ENCODE measurements at places on chromosomes 3 and 15.

GRCh38 chr15:70247281-70247680 is 149.6 kb upstream of the TLE3 start:
- no peak for DNase-seq

- no peak for DNase-seq
These were observed 159.1 kb upstream of the PDZRN3 start for GRCh38 chr3:73783811-73784210.

GRCh38 chr3:24264011-24264410 is 230.6 kb downstream of the THRB start:
- DNase-seq: no peak

GRCh38 chr3:172939651-172940293 is 189.2 kb downstream of the ECT2 start:
- no peak for DNase-seq

DNA sequence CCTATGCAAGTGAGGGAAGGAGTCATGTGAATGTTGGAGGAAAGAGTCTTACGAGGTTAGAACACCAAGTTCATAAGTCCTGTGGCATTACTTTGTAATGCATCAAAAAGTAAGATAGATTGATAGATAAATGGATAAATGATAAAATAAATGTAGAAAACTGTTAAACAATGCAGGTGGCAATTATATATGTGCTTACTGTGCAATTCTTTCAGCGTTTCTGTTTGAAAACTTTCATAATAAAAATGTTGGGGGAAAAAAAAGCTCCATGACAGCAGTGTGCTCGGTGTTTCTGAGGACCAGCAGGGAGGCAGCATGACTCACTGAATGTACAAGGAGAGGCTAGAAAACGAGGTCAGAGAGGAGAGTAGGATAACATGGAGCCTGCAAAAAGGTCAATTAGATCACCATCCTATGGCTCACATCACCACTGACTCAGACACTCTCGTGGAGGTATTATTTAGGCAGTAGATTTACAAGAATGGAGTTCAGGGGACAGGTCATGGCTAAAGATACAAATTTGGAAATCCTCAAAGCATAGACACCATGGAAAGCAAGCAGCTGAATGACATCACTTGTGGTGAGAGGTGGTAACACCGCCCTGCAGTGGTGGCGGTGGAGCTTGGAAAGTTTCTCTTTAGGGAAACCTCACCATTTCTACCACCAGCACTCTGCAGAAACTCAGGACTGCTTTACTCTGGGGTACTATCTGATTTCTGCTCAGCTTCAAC is 219.8 kb downstream of the CTNNB1 start:
- DNase-seq: no peak

- no peak for DNase-seq
These were observed 14.3 kb upstream of the PIK3R4 start for GRCh38 chr3:130760922-130761321.

All from GM13977 (cell line).